GM13977 (cell line): ENCODE measurements at places on chromosomes 2 and 18.
A peak's percentile ranks its signal among the peaks of the same experiment; 100 is the strongest.

DNA sequence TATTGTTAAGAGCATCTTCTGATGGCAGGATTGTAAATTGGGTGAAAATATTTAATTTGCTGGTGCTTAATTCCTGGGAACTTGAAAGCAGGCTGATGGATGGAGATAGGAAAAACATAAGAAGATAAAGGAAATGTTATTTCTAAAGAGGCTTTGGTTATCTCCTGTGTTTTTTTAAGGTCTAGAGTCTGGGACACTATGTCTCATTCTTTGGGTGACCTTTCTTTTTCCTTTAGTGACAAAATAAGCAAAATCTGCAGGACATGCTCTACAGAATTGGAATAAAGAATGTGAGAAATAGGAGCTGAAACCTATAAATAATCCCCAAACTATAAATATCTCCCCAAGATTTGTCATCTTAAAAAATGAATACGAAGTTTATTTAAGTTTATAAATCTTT lies 241.7 kb downstream of the DSC3 start:
- no peak for DNase-seq

- DNase-seq, result no peak
Observed at GRCh38 chr18:11104307-11104706, 45.1 kb downstream of the PIEZO2 start.

DNA sequence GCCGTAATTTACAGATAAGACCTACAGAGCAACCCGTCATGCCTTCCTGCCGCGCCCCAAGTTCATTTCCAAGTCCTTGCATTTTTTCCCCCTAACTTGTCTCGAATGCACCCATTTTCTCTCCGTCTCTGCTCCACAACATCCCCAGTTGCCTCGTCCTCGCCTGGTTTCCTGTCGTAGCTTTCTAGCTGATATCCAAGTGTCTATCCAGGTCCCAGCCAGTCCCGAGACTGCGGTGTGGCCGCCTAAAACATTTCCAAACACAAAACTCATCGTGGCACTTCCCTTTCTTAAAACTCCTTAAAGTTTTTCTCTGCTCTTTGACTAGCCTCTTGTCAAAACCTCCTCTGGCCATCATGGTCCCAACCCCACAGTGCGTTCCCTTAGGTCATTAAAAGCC lies 1.2 kb upstream of the BARD1 start:
- no peak for DNase-seq

GRCh38 chr18:60147323-60147722 lies 225.3 kb downstream of the MC4R start:
- no peak for DNase-seq

- DNase-seq, result no peak
Observed at GRCh38 chr2:66113988-66114625, 320.8 kb upstream of the MEIS1 start.

GRCh38 chr2:186187854-186188253 lies 298.2 kb upstream of the ZC3H15 start:
- no peak for DNase-seq

- no peak for DNase-seq
Observed at GRCh38 chr2:229330952-229331351, 59.9 kb upstream of the PID1 start.

DNA sequence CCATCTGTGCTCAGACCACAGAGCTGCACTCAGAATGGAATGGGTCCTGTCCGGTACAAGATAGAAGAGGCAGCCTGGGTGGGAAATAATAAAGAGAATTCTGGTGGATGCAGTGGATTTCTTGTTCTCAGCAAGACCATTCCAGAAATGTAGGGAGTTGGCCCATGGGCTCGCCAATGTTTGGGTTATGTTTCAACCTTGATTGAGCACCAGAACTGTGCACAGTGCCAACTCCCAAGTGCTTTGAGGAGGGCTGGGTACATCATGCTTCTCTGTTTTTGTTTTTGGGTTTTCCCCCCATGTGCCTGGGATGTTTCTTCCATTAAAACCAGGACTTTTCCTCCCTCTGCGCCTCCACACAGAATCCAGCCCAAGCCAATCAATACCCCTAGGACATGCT lies 304.1 kb downstream of the TNS1 start:
- no peak for DNase-seq

DNA sequence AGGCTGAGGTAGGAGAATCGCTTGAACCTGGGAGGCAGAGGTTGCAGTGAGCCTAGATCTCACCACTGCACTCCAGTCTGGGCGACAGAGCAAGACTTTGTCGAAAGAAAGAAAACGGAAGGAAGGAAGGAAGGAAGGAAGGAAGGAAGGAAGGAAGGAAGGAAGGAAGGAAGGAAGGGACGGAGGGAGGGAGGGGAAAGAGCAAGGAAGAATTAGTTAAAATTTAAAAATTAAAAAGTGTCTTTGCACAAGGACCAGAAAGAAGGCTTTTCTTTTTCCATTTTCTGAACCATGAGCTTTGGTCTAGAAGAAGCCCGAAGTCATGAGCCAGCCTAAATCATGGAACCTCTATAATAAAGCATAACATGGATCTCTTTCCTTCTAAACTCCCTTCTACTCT lies 138.2 kb upstream of the DNAJC10 start:
- DNase-seq, result no peak

- no peak for DNase-seq
Observed at GRCh38 chr2:134773335-134773734, 54.5 kb upstream of the TMEM163 start.

DNA sequence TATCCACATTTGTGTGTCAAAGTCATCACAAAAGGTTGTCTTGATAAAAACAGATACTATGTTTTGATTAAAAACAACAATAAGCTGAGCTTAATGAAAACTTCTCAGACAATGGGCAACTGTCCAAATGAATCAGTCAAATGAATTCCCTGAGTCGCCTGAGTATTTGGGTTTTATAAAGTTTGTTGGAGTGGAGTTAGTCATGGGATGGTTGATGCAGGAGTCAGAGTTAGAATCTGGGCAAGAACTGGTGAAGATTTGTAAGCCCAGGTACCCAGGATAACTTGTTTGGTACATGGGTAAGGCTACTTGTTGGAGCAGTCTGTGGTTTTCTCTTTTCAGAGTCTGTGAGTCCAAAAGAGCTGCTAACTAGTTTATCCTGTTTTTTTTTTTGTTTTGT lies 34.4 kb upstream of the RAPGEF4 start:
- no peak for DNase-seq

DNA sequence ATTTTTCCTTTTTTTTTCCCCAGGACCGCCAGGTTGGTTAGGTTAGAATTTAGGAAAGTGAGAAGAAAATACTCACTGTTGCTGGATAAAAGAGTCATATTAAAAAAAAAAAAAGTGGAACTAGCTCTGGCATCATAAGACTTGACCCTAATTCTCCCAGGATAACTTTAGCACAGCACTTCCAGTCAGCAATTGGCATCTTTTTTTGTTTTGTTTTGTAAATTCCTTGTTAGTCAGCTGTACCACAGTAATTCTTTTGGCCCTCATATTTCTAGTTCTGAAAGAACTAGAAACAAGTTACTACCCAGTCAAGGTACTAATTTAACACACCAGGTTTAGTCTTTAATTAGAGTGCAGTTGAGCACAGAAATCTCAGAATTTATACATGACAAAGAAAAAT lies 873.5 kb upstream of the POU3F3 start:
- DNase-seq, result no peak

DNA sequence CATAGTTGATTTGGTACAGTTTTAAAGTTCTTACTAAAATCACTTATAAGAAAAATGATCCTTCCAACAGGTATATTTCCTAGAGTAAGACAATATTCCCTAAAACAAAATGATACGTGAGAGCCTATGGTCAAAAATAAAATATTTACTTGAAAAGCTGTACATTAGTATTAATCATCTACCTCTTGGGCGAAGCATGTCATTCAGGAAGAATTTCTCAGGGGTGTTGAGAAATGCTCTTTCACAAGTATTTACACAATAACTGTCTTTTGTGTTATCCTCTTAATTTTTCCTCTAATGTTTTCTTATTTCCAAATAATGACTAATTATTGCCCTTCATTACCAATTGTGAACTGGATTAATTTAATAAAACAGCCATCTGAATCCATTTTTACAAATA lies 466.3 kb downstream of the SATB2 start:
- DNase-seq, result no peak

DNA sequence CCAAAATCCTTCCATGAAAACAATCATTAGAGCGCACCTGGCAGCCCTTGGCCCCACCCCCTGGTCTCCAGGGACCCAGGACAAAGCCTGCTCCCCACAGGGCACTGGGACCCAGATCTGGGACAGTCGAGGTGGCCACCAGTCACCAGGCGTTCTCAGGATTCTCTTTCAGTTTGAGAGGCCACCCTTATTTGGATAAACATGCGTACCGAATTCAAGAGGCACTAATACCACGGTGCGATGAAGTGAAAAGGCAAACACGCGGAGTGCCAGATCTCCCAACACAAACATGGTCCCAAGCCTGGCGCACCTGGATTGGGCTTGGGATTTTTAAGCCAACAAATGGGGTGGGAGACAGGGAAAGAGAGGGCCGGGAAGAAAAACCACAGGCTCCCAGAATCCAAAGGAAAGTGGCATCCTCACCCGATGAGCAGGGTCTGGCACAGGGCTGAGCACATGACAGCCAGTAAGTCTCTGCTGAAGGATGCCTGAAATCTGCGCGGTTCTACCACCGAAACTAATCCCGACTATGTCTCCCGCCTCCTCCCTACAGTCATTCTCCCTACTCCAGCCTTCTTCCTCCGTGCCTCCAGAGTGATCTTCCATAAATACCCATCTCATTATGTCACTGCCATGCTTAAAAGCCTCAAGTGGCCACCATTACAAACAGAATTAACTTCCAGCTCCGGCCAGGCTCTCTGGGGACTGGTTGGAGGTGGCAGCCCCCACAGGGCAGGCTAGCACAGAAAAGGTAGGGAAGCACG lies 60.9 kb upstream of the KLHL29 start:
- DNase-seq, result no peak

- DNase-seq, result no peak
Observed at GRCh38 chr2:27023740-27024139, 9.0 kb upstream of the TMEM214 start.

GRCh38 chr2:62369541-62370202 lies 136.3 kb downstream of the TMEM17 start:
- no peak for DNase-seq

GRCh38 chr2:11912980-11913379 lies 166.5 kb downstream of the LPIN1 start:
- no peak for DNase-seq

GRCh38 chr2:72023678-72024390 lies 123.8 kb downstream of the CYP26B1 start:
- DNase-seq, result no peak

DNA sequence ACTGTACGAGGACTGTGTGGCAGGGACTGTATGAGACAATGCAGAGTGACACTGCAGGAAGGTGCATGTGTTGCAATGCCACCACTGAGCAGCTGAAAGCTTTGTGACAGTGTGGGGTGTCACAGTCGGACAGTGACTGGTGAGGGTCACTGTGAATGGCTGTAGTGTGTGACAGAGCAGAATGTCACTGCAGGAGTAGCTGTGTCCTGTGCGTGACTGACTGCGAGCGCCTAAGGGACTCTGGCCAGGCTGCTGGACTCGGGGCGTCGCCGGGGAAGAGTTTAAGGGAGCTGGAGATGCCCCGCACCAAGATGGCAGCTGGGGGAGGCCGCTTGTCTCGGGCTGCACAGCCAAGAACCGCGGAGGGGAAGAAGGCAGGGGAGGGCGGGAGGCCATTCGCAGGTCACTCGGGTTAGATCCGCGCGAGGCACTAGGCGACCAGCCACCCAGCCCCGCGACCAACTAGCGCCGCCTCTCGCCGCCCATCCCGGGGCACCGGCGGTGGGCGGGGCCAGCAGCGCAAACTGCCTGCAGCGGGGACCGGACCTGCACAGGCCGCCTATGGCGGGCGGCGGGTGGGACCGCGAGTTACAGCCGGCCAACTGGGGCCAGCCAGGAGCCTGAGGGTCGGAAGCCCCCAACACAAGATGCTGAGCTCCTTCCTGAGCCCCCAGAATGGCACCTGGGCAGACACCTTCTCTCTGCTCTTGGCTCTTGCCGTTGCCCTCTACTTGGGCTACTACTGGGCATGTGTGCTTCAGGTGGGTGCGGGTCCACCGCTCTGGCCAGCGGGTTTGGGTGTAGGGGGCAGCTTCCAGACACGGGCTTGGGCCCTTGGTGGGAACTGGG lies at the start of gene ABHD1:
Gene ABHD1, plus strand, starts transcription at position 514 of the 849 bp plus-strand sequence. Its CDS starts 134 bp downstream, at position 648.
- DNase-seq, result peak; percentile 75

- no peak for DNase-seq
Observed at GRCh38 chr2:106037262-106037661, 156.8 kb downstream of the UXS1 start.

DNA sequence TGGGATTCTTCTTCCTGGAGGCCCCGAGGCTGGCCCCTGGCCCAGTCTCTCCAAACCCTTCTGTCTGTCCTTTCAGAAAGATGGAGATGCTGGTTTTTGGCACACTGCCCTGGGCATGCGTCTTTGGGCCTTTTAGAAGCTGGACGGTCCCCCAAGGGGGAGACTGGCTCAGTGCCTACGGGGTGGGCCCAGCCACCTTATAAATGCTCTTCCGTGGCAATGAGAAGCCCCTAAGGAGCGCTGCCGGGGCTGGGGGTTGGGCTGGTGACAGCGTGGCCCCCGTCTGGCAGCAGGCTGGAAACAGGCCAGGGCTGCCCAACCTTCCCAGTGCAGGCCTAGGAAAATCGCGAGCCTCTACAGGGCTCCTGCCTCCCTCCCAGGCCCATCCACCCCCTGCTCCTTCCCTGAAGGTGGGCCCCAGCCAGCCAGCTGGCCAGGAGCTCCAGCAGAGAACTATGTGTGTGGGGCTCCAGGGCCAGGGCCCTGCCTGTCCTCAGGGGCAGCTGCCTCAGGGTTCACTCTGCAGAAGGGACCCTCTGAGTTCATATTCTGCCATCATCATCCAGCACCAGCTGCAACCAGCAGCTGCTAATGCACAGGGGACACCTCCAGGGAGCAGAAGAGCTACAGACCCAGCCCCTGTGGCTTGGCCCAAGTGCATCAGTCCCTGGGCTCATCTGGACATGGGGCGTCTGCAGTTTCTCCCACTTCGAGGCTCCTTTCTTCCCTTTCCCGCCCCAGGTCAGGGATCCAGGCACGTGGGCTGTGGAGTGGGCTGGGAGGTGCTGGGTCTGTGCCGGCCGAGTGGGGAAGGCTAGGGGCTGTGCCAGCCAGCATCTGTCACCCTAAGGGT lies 107.6 kb upstream of the OTOS start:
- peak; percentile 6 for DNase-seq

- DNase-seq, result no peak
Observed at GRCh38 chr2:225494100-225494459, 94.6 kb downstream of the NYAP2 start.

- peak; percentile 6 for DNase-seq
Observed at GRCh38 chr2:199019898-199020507, 437.7 kb downstream of the SATB2 start.

- no peak for DNase-seq
Observed at GRCh38 chr2:142880279-142880678, 2.8 kb downstream of the KYNU start.
